Kasumi-1 (cell line): ENCODE measurements at places on chromosomes 12 and 14.

DNA sequence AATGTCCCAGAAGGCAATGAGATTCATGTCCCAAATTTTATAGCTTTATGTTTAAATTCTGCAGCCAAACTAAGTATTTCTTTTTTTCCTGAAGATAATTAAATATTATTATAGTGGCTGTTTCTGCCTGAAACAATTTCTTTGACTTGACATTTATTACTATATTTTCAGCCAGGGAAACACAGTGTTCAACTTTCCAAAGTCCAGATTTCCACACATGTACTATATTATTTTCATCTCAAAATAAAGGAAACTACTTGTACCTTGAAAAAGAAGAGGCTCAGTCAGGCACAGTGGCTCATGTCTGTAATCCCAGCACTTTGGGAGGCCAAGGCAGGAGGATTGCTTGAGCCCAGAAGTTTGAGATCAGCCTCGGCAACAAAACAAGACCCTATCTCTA, 77.8 kb upstream of the BTG1 start:
- no peak for DNase-seq

DNA sequence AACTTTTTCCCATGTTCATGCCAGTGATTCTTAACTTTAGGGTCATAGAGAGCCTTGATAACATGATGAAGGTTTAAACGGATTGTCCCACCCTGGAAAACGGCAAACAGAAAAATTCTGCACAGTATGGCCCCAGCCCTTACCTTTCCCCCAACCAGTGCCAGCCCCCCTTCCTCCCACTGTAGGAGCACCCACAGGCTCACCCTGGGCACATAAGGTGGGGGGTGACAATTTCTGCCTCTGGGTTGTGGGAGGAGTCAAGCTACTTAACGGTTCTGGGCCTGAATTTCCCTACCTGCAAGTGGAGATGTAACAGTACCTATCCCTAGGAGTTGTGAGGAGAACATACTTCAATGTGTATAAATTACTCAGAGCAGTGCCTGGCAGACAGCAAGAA, 18.0 kb downstream of the XRCC3 start:
- no peak for DNase-seq

GRCh38 chr14:68805414-68805813, 12.5 kb upstream of the ZFP36L1 start:
- DNase-seq = no peak

- no peak for DNase-seq
Measured at GRCh38 chr14:96090441-96091148, 51.4 kb downstream of the C14orf132 start.

DNA sequence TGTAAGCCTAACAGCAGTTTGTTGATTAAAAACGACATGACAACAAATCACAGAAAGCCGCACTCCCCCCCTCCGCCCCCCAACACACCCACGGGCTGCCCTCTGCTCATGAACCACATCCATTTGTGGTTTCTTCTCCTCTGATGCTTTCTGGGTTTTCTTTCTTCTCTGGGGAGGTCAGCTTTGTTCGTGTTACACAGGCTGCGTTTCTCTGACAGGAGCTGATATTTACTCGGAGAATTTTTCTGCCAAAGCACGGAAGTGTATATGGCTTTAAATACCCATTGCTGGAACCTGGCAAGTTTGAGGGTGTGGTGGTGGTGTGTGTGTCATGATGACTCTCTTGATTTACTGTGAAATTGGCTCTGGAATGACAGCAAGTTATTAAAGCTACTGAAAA, 883.7 kb upstream of the TMEM132C start:
- no peak for DNase-seq

GRCh38 chr14:105464501-105464900, 10.1 kb upstream of the CRIP2 start:
- no peak for DNase-seq

DNA sequence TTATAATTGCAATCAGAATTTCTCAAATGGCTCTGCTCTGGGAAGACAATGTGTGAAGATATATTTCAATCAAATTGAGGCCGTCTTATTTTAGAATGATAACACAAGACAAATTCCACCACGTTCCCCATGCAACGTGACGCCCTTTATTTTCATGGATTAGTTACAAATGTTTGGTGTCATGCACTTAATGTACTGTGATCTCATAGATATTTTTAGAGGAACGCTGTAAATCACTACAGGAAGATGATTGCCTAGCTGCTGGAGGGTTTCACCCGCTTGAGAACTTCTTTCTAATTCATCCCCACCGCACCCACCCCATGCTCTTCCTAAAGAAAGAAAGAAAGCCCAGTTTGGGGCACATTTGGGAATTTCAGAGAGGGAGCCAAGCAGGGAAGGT, 117.2 kb downstream of the PLXNC1 start:
- DNase-seq = no peak

- no peak for DNase-seq
Measured at GRCh38 chr12:104272938-104273337, 30.6 kb upstream of the EID3 start.

GRCh38 chr12:14443531-14443930, 78.0 kb downstream of the ATF7IP start:
- peak; percentile 7 for DNase-seq

DNA sequence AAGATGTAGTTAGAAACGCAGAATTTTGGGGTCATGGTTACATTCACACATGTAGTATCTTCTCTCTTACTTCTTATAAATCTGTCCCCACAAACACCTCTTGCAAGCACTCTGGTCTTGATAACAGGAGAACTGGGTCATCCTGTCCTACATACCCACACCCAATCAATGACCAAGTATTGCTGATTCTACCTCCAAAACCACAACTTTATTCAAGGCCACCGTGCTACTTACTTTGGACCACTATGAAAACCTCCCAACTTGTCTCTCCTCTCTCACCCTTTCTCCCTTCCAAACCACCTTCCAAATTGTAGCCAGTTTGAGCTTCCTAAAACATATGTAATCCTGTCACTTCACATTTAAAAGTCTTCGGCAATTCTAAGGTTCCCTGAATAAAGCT, 5.4 kb downstream of the SERPINA11 start:
- no peak for DNase-seq

GRCh38 chr12:26727482-26728204, 105.4 kb downstream of the ITPR2 start:
- DNase-seq = no peak

DNA sequence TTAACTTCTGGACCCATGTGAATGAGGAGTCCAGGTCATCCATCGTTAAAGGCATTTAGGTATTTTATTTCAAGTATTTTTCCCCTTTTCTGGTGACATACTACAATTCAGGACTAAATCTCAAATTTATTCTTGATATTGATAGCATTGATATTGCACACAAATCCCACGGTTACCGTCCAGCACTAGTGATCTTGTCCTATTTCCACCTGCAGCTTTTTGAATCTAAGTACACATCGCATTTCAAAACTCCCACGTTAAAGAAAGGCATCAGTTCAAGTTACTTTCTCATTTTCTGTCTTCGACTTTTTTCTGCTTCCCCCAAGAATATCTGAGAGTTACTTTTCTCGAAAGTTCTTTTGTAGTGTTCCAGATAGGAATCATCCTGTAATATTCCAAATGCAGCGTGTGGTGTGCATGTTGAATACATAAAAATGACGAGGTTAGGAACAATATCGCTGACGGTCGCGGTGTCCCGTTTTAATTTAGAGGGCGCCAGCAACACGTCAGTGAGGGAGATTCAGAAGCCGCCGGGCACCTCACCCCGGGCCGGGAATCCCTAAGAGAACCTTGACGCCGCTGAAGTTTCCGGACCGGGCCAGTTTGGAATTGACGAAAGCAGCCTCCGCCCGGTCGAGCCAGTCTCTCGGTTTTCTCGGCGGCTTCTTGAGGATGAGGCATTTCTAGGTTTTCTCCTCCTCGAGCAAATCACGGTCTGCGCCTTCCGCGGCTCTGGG, 569 bp upstream of the RGS6 start:
- DNase-seq = no peak

- DNase-seq = no peak
Measured at GRCh38 chr12:52404951-52405350, 1.2 kb downstream of the KRT82 start.

- no peak for DNase-seq
Measured at GRCh38 chr12:42584651-42585111, 4.9 kb downstream of the PRICKLE1 start.

DNA sequence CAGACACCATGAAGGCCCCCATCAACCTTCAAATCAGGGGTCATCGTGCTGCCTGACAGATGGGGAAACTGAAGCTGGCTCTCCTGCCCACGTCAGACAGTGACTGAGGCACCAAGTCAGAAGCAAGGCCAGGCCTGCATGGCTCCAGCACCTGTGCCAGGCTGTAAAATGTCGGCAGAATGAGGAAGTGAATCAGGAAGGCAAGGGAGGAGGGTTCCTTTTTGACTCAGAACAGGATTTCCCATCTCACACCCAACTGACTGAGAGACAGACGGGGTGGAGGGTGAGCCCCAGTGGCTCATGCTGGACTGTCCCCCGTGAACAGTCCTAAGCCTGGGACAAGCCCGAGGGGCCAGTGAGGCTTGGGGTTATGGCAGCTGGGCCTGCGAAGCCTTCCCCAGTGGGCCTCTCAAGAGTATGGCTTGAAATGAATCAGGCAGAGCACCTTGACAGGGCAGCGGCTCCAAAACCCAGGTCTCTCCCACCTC, 20.9 kb downstream of the SYNE3 start:
- peak; percentile 64 for DNase-seq

- DNase-seq = no peak
Measured at GRCh38 chr12:93709386-93709785, 32.2 kb downstream of the CRADD start.

- no peak for DNase-seq
Measured at GRCh38 chr12:122866950-122867607, 28.8 kb downstream of the VPS37B start.
